NCI-H1417 (cell line): ENCODE measurements at places on chromosomes 6 and 20.

DNA sequence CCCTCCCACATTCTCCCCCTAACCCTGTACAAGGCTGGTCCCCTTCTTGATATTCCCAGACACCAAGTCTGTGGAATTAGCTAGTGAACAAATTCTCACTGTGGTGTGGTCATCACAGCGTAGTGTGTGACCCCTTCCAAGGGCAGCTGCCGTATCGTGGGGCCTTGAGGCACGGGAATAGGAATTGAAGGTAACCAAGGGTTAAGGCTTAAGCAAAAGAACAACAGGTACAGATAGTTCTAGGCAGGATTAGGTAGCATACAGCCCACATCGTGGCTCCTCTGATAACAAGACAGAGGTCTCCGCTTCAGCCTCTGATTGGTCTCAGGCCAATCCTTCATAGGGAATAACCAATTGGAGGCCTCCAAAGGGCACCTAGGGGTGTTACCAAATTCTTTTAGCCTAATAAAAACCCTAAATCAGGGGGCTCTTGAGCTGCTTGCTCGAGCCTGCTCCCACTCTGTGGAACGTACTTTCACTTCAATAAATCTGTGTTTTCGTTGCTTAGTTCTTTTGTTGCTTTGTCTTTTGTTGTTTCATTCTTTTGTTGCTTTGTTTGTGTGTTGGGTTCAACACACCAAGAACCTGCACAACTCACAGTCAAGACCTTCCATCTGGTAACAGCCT, 64.7 kb downstream of the GPR6 start:
- no peak for DNase-seq

- DNase-seq: peak; percentile 10
Measured at GRCh38 chr6:116229287-116229913, 24.5 kb downstream of the TSPYL4 start.

DNA sequence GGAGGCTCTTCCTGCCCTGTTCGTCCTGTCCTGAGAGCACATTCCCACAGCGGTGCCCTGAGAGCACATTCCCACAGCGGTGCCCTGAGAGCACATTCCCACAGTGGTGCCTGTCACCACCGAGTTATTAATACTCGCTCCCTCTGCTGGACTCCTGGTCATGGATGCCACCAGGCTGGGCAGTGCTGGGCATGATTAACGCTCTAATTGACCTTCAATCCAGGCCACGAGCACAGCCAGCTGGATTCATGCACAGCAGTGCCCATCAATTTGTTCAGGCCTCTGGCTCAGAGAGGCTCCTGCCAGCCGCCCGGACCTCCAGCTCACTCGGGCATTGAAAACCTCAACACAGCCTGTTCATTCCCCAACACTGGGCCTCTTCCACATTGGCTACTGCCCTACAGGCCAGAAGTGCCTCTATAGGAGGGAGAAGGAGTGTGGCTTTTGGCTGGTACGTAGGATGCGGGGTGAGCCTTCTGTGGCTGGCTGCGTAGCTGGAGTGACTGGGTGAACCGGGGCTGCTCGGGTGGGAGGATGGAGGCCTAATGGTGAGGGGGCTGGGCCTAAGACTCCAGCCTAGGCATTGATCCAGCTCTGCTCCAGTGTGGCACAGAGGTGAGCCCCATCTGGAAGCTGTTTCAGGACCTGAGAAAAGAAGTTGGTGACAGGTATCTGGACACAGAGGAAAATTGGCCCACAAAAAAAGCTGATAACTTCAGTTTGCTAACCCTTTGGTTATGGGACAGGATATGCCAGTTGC, 9.3 kb downstream of the IP6K3 start:
- no peak for DNase-seq

DNA sequence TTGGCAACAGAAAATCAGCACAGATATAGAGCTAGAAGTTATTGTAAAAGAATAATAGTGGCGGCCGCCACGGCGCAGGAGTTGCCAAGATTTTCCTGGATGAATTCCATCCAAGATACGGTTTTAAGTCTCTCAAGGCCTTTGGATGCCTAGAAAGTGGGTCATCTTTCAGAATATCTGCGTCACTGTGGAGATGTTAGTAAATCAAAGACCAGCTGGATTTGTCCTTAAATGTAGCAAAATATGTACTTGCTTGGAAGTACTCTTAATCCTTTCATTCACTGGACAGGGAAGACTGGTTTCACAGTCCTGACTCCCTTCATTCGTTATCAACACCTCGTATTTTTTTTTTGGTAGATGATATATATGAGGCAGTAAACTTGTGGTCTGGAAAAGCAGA, 83.0 kb downstream of the SLC22A3 start:
- no peak for DNase-seq

DNA sequence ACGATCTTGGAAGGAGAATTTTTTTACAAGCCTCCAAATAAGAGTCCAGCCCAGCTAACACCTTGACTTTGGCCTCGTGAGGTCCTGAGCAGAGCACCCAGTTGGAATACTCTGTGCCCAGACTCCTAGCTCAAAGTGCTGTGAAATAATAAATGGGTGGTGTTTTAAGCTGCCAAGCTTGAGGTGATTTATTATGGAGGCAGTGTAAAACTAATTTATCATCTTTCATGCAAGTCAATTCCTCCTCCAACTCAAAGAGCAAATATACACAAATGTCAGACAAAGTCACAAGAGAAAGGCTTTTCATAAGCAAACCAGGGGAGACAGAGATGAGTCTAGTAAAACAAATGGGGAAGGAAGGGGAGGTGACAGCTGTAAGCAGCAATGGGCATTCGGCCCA, 12.7 kb downstream of the ABT1 start:
- peak; percentile 39 for DNase-seq

- DNase-seq: no peak
Measured at GRCh38 chr6:88422831-88423230, 256.7 kb upstream of the CNR1 start.

DNA sequence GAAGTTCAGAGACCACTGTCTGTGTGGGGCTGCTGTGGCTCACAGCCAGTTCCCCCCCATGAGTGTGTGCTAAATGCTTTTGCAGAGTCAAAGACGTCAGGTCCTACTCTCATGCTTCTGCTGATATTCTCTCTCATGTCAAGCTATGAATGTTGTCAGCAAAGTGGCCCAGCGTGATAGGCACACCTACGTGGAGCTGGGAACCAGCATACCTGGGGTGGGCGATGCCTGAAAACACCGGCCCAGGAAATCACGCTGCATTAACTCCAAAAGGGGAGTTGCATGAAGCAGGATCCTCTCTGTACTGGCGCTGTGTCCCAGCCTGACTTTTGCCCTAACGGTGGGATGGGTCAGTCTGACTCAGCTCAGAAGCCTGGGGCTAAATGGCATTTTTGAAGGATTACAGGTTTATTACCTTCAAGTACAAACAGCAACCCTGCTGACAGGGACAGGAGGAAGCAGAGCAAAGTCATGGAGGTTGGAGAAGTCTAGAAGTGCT, 9.0 kb upstream of the MRPS10 start:
- DNase-seq: no peak

GRCh38 chr6:169961772-169962561, 210.5 kb downstream of the ERMARD start:
- DNase-seq: no peak

DNA sequence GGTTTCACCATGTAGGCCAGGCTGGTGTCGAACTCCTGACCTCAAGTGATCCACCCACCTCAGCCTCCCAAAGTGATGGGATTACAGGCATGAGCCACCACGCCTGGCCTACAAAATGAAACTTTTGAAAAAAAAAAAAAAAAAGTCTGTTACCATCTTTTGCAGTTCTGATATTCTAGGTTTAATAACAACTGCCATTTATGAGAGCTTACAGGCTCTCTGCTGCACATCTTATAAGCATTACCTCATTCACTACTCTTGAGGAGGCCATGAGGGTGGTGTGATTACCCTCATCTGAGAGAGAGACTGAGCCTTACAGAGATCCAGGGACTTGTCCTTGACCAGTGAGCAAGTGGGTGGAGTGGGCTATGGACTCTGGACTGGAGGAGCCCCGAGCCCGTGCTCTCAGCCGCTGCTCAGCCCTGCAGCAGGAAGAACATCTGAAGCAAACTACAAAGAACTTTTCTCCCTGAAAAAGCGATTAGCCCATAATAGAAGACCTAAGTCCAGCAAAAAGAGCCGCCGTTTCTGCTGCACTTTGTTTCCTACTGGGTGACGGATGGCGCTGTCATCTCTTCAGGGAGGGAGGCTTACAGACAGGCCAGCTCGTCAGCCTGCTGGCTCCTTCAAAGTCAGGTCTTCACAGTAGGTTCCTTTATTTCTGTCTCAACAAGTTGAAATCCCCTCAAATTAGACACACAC, 119.8 kb upstream of the AKAP12 start:
- DNase-seq: peak; percentile 55

DNA sequence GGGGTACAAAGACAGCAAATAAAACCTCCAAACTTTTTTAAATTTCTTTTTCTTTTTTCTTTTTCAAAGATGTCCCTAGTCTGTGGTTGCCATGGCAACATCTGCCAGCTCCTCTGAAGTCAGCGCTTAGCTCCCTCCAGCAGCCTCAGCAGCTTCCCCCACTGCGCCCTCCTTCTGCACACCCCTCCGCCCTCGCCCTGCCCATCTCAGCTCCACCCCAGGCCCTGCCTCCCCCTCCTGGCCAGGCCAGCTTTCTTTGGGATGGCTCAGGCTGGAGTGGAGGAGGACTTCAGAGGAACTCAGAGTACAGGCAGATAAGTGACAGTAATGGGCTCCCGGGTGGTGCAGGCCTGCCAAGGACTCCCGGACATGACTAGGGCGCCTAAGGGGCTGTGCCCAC, 104.6 kb downstream of the LRFN2 start:
- DNase-seq: no peak

- DNase-seq: no peak
Measured at GRCh38 chr6:157269261-157269794, 54.0 kb downstream of the TMEM242 start.

DNA sequence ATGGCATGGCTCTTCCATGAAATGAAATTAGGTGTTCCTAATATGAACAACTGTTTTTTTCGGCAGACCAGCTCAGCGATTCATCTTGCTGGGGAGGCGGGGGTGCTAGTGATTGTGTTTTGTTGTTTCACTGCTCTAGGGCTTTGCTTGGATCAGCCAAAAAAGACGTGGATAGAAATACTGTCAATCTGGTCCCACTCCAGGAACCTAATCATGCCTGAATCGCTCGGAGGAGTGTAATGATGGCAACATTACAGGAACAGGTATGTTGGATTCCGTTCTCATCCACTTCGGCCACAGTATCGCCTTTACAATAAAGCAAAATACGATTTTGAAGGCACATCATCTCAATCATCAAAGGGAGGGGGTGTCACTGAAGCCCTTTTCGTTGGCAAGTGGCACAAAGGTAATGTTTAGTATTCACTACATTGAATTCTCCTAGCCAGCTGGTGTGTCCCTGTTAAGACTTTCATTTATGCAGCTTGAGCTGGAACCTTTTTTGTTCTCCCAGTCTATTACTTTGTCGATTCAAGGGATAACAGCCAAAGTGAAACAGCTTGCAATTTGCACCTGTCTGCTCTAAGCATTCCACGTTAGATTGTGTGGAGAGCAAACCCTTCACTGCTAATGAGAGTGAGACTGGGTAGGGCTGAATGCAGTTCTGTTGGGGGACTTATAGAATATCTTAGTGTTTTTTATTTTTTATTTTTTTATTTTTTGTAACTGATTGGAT, 477.7 kb downstream of the TFAP2A start:
- DNase-seq: peak; percentile 60

DNA sequence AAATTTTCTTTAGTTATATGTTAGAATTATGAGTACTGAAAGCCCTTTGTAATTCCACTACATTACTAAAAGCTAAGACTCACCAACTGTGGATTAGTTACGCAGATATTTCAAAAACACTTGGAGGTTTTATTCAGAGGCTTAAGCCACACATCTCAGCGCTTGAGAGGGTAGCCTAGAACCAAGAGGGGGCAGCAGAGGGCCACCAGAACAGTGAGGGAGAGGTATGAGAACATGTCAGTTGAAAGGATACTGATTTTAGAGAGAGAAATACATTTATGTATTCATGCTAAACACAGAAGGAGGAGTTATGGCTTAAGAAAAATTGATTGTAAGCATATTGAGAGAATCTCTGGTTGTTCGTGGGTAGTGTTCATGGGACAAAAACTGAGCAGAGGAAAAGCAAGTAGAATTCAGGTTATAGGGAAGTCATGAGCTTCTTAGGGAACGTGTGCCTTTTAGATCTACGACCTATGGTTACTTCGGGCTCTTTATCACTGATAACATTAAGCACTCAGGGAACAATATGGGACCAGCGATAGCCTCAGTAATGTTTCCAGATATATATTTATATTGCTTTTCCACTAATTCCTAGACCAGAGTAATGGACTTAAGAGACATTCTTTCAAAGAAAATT, 20.4 kb upstream of the SERINC1 start:
- DNase-seq: peak; percentile 88

DNA sequence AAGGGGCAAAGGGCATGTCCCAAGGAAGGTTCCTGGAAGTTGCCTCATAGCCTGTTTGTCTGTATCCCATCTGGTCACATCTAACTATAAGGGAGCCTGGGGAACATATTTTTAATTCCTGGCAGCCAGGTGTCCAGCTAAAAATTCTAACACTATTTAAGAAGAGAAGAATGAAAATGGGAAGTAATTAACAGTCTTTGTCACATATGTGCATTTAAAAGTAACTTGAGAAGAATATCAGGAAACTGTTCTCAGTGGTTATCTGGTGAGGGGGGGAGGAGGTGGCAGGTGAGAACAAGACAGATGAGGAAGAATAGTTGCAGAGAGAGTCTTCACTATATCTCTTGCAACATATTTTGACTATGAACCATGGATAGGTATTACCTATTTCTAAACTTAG, 75.5 kb upstream of the ELOVL5 start:
- DNase-seq: no peak

- DNase-seq: no peak
Measured at GRCh38 chr6:40693768-40694167, 106.6 kb upstream of the LRFN2 start.

DNA sequence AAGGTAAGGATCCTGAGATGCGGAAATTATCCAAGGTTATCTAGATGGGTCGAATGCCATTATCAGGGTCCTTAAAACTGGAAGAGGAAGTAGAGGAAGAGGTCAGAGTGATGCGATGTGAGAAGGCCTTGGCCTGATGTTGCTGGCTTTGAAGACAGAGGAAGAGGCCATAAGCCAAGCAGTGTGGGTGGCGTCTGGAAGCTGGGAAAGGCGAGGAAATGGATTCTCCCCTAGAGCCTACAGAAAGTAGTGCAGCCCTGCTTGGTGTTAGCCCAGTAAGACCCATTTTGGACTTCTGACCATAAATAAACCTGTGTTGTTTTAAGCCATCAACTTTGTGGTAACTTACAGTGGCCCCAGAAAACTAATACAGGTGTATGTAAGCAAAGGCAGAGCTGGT, 2.0 kb downstream of the SRXN1 start:
- no peak for DNase-seq
